ENCODE measurements at places on chromosomes 6 and 20.

DNA sequence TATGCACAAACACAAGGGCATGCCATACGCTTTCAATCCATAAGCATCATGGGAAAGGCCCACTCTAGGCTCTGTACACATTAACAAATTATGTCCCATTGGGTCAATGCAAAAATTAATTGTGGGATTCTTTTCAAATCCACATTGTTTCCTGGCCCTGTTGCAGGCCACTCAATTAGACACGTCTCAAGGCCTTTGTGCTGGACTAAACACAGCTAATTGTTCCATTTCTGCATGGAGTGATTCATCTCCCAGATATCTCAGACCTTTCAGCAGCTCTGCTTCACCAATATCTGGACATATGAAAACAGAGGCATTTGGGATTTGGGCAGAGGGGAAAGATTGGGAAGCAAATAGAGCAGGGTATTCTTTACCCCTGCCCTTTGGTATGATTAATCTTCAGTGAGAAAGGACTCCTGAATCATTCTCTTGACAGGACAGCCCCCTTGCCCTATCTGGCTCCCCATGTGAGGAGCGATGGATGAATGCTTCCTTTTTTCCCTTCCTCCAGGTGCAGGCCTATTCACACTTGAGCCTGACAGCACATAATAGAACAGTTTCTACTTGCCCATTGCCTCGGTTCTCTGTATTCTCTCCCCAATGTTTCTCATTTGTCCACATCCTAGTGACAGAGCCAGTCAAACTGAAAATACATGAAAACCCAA lies 547.6 kb downstream of the HAO1 start:
- DNase-seq: no peak

DNA sequence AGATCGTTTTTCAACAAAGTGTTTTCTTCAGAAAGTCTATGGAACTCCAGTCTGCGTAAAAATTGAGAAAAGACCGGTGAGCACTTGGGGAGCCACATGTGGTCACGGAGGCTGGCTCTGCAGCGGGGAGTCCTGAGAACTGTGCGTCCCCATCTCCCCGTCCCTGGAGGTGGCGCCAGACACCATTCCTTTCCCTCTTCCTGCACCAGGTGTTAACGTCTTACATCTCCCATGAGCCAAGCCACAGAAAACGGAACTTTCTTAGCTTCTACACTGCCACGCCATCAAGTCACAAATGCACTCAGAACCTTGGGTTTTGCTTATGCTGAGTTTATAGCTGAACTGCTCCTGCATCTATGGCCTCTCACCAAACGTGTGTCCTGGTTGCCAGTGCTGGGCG lies 62.6 kb downstream of the GINS1 start:
- peak; percentile 9 for DNase-seq

DNA sequence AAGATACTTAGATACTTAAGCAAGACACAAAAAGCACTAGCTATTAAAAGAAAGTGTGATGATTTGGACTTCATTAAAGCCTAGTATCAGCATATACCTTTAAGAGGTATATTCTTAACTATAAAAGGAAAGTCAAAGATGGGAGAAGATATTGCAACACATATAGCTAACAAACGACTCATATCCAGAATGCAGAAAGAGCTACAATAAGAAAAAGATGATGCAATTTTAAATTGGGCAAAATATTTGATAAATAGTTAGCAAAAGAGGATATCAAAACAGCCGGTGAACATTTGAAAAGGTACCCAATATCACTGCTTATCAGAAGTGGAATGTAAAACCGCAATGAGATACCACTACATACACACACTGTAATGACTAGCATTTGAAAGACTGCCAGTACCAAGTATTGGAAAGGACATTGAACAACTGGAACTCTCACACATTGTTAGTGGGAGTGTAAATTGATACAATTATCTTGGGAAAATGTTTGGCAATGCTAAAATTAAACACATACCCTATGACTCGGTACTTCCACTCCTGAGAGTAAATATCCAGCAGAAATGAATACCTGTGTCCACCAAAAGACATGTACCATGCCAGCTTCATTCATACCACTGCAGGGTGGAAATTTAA lies 25.7 kb downstream of the MUC22 start:
- DNase-seq: no peak

- no peak for DNase-seq
Observed at GRCh38 chr20:951384-952169, 35.4 kb upstream of the ANGPT4 start.

DNA sequence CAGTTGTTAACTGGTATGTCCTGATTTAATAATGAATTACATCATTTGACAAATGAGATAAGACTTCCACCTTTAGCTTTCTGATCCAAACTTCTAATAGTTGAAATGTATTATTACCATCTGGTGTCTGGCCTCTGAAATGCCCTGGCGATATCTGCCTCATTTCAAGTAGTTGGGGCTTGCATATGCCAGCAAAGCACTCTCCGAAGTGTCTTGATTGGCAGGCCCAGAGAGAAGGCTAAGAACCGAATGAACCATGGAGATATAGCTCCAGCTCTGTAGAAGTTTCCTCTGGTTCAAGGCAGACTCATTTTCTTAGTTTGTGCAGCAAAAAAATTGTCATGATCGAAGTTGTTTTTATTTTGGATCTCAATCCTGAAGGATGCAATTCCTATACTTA lies 13.4 kb upstream of the HIVEP2 start:
- DNase-seq: no peak

DNA sequence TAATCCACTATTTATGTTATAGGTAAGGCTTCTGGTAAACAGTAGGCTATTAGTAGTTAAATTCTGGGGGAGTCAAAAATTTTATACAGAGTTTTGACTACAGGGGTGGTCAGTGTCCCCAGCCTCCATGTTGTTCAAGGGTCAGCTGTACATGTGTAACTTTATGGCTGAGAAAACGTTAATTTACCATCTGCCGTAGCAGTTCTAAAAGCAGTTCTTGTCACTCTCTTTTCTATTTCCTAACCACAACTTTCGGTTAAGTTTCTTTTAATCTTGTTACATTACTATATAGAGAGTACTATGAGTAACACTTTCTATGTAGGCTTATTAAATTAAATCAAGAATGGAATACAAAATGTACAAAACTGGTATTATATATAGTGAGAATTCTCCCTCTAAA lies 21.6 kb upstream of the KIF6 start:
- no peak for DNase-seq

DNA sequence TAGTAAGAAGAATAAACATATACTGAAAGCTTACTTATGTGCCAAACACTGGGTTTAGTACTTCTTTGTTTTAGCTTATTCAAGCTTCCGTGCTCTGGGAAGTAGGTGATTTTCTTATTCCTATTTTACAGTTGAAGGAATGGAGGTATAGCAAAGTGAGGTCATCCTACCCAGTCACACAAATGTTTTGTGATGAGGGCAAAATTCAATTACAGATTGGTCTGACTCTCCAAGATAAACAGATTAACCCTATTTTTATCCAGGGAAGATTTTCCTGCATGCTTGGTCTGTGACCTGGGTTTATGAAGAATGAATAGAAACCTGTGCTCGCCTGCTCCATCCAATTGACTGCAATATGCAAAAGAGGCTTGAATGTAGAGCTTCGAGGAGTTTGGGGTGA lies 310.0 kb downstream of the ZNF217 start:
- DNase-seq: no peak

DNA sequence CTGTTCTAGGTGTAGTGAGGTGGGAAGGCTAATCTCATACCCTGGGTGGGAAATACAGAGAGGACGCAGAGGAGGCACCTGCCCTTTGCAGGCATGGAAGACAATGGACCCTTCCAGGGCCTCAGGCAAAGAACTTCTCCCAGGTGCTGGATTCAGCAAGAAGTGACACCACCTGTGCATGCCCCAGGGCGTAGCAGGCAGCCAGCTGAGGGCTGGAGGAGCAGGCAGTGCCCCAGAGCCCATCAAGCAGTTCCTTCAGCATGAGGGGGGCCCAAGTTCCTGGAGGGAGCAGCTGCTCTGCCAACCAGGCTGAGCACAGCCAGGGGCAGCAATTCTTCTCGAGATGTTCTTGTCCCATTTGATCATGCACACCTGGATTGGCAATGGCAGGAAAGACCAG lies 170.3 kb upstream of the PDE10A start:
- no peak for DNase-seq

GRCh38 chr6:73250016-73250415 lies 13.0 kb downstream of the KHDC1 start:
- no peak for DNase-seq

DNA sequence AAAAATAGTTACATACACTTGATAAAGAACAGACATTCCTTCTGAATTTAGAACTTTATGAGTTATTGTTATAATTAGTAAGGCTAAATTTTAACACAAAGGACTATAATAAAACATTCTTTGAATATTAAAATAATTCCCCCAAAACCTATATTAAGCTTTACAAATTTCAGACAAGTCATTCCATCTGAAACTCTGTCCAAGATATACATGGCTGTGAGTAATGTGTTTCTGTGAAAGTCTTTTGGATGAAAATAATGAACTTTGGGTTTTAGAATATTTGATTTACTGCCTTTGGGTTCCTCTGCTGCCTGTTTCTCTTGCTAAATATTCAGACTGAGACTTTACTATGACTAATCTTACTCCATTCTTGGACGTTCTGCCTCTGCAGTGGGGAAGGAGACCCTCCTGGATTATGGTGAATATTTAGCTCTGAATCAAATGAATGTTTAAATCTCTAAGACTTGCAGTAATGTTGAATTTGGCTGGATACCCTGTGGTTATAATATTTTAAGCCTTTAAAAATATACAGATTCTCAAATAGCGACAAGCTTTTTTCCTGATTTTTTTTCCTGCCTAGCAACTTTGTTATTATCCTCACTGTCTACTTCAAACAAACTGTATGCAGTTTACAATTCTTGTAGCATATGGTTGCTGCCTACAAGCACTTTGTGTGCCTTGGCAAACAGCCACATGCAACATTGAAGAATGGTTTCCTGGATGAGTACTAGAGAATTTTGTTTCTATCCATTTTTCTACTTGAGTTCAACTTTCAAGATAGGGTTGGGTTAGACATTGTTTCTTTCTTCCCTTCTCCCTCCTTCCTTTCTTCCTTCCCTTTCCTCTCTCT lies 51.4 kb downstream of the TXLNB start:
- DNase-seq: no peak

DNA sequence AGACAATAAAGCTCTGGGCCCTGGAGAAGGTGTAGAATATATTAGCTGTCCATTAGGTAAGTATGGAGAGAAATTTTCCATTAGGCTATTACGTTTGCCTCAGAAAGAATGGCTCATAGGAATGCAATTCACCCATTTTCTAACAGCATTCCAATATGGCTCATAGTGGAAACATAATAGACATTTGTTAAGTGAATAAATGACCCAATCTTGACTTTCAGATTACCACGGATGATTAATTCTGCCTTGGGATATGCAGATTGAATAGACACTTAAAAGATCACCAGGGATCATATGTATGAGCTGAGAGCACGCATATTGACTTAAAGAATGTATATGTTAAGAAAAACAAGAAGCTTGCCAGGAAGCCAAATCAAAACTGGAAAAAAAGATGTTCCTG lies 209.1 kb upstream of the CDYL start:
- DNase-seq: no peak

DNA sequence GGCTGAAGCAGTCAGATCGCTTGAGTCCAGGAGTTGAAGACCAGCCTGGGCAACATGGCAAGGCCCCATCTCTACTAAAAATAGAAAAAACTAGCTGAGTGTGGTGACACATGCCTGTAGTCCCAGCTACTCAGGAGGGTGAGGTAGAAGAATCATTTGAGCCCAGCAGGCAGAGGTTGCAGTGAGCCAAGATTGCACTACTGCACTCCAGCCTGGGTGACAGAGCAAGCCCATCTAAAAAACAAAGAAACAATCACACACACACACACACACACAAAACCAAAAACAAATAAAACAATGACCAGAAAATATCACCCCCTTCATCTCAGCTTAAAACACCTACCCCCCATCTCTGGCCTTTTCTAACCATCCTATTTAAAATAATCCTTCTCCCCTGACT lies 68.0 kb downstream of the BTBD9 start:
- no peak for DNase-seq

DNA sequence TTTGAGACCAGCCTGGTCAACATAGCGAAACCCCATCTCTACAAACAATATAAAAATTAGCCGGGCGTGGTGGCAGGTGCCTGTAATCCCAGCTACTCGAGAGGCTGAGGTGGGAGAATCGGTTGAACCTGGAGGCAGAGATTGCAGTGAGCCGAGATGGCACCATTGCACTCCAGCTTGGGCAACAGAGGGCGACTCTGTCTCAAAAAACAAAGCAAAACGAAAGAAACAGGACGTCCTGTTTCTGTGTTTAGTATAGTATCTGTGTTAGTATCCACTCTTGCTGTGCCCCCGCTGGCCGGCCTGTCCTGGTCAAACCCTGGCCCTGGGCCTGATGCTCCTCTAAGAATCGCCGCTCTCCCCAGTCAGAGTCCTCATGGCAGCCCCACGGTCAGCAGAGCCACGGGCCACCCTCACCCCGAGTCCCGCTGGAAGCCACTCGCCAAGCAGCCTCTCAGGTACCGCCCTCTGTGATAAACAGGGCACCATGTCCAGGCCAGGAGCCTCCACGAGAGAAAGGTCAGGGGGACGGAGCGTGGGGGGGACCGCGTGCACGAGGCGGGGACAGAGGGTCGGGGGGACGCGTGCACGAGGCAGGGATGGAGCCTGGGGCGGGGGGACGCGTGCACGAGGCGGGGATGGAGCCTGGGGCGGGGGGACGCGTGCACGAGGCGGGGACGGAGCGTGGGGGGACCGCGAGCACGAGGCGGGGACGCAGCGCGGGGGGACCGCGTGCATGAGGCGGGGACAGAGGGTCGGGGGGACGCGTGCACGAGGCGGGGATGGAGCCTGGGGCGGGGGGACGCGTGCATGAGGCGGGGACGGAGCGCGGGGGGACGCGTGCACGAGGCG lies 384.5 kb downstream of the SMOC2 start:
- DNase-seq: no peak

DNA sequence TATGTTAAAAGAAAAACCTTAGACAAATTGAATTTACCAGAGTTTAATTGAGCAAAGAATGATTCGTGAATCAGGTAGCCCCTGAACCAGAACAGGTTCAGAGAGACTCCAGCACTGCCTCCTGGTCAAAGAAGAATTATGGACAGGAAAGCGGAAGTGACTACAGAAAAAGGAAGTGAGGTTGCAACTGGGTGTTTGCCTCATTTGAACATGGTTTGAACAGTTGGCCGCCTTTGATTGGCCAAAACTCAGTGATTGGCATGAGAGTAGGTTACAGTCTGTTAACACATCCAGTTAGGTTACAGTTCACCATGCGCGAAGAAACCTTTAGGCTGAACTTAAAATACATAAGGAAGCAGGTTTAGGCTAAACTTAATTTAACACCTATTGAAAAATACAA lies 248.8 kb downstream of the TFAP2A start:
- DNase-seq: no peak

- peak; percentile 57 for DNase-seq
Observed at GRCh38 chr6:144150710-144151657, 667 bp downstream of the STX11 start.

GRCh38 chr6:163413345-163414116 lies 987 bp upstream of the QKI start:
- peak; percentile 87 for DNase-seq

DNA sequence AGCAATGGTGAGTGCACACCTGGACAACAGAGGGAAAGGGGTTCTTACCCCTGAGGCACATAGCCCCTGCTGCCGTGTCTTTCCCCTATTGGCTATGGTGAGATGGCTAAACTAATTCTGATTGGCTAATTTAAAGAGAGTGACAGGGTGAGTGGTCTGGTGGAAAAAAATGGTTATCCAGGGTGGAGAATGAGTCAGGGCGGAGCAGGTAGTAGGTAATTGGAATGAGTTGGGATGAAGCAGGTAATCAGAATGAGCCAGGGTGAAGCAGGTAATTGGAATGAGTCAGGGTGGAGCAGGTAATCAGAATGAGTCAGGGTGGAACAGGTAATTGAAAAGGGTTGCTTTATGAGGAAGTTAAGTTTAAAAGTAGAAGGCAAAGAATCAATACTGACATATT lies 200.3 kb downstream of the EYA4 start:
- no peak for DNase-seq
